HAP-1 (cell line): ENCODE measurements at places on chromosomes 2 and 18.

DNA sequence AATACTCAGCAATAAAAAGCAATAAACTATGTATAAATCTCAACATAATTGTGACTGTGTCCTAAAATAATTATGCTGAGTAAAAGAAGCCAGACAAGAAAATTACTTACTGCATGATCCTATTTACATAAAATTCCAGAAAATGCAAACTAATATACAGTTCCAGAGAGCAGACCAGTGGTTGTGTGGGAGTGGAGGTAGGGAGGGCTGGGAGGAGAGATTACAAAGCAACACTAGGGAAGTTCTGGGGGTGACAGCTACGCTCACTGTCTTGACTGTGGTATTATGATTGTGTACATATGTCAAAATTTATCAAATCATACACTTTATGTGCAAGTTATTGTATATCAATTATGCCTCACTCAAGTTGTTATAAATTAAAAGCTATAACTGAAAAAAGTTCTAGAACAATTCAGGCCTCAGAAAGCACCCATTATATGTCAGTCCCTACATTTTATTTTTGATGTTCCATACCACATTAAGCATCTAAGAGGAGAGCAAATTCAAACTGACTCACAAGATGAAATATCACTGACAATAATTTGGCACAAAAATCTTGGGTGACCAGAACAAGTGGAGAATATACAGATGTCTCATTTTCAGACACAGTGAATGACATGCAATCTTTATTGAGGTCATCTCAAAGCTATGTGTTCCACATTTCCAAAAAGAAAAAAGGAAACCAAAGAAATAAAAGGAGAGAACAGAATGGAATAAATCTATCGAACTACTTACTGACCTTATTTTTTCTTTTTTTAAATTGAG is 85.1 kb downstream of the ANTXR1 start:
- DNase-seq = no peak

GRCh38 chr2:233476063-233476410 is 90.5 kb downstream of the USP40 start:
- DNase-seq = no peak

GRCh38 chr2:88838165-88838635 is 146.7 kb downstream of the RPIA start:
- DNase-seq = no peak

DNA sequence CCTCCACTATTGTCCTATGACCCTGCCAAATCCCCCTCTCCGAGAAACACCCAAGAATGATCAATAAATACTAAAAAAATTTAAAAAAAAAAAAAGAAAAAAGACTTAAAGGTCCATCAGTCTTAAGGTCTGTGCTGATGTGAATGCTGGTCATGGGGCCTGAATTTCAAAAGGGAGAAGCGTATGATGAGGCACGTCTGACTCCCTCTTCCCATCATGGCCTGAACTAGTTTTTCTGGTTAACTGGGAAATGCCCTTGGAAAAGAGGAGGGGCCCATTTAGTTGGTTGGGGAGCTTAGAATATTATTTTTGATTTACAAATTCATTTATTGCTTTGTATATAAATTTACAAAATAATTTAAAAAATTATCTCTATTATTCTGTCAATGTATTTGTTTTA is 291.0 kb upstream of the CDH19 start:
- no peak for DNase-seq

- DNase-seq = peak; percentile 62
These were observed 1.7 kb downstream of the ACVR2A start for GRCh38 chr2:147846412-147847081.

GRCh38 chr2:72124376-72124775 is 23.3 kb downstream of the CYP26B1 start:
- no peak for DNase-seq

DNA sequence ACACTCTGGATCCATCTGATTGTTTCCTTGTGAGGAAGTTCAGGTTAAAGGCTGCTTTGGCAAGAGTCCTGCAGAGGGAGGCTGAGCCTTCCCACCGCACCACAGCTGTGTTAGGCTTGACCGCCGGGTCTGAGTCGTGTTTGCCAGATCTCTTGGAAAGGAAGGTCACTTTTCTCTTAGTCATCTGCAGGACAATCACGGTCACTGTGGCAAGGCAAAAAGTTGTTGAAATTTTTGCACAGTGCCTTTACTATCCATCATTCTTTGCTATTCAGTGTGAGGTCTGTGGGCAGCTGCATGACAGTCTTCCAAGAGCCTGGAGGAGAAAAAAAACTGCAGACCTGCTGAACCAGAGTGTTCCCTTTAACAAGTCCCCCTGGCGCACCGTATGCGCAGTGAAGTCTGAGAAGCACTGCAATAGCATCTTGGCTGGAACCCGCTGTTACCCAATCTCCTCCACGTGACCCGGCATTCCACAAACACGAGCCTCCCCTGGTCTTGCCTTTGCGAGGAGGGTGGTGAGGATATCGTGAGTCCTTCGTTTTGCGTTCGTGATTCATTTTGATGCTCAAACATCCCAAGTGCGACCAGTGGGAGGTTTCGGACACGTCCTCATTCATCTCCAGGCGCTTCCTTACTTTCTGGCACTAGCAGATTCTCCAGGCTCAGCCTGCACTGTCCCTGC is 23.0 kb downstream of the BIN1 start:
- no peak for DNase-seq

GRCh38 chr2:83063511-83063910 is 1395.6 kb downstream of the SUCLG1 start:
- DNase-seq = no peak

- no peak for DNase-seq
These were observed 50.4 kb downstream of the UXS1 start for GRCh38 chr2:106143495-106144215.

DNA sequence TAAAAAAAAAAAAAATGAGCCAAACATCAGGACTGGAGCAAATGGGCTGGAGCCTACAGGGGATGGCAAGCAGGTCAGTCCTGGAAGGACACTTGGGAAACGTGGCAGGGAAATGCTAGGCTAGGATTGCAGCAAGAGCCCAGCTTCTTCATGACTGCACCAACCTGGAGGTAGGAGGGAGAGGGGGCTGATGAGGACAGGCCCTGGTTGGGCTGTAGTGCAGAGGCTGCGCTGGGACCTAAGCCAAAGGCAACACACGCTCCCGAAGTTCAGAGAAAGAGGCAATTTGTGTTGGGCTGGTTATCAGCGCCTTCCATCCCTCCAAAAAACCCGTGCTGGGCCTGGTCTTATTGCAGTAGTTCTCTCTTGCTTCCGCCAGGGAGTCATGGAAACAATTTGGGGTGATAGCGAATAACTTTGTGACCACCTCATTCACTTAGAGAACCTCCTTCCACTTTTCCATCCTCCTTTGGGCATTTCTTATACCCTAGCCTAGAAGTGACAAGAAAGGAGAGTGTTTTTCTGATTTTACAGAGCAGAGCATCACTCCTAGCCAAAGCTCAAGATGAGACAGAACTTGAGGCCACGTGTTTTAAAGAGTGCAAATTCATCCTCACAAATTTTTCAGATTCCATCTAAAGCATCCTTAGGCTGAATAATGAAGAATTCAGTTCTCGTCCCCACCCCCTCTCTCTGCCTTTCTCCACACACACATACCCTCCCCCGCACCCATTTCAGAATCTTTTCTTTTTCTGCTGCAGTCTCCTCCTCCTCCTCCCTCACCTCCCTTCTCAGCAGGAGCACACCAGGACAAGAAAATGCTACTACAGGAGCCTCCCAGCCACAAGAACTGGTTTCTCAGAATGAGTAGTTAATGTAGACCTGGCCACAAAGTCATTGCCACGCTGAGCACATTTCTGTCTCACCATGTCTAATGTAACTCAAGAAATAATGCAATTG is 82.5 kb upstream of the STPG4 start:
- peak; percentile 56 for DNase-seq

DNA sequence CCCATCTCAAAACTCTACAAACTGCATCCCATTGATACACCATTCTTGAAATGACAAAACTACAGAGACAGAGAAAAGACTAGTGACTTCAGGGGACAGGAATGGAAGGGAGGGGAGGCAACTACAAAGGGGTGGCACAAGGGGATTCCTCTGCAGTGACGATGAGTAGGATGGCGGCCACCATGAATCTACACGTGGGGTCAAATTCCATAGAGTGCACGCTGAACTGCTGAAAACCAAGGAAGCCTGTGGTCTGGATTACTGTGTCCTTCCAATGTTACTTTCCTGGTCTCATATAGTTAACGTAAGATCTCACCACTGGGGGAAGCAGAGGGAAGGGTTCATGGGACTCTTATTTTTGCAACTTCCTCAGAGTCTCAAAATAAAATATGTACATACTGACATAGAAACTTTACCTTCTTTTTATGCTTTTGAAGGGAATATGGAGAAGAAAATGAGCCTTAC is 23.6 kb downstream of the COX7A2L start:
- DNase-seq = no peak

GRCh38 chr2:56613254-56613653 is 429.5 kb downstream of the CCDC85A start:
- DNase-seq = no peak

DNA sequence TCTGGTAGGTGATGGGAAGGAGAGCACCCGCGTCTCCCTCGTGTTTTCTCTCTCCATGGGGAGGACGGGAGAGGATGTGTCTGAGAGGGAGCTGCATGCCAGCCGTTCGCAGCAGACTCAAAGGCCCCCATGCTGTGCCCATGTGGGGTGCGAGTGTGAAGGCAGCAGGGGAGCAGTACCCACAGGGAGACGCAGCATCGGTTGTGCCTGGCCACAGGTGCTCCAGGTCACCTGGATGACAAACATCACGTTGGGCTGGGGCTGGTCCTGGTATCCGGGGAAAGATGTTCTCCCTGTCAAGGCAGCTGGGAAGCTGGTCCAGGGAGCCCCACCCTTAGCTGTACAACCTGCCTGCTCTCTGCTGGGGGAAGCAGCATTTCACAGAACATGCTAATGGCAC is 119.5 kb upstream of the SALL3 start:
- DNase-seq = no peak

DNA sequence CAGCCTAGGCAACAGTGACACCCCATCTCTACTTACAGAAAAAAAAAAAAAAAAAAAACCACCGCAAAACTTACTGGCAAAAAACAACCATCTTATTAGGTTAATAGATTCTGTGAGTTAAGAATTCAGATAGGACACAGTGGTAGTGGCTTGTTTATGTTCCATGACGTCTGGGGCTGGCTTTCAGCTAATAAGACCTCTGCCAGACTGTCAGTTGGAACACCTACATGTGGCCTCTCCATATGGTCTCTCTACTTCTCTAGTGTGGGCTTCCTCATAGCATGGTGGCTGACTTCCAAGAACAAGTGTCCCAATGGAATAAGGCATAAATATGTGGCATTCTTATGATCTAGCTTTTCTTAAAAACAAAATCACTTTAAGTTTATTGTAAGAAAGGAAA is 94.0 kb upstream of the OTX1 start:
- DNase-seq = no peak

DNA sequence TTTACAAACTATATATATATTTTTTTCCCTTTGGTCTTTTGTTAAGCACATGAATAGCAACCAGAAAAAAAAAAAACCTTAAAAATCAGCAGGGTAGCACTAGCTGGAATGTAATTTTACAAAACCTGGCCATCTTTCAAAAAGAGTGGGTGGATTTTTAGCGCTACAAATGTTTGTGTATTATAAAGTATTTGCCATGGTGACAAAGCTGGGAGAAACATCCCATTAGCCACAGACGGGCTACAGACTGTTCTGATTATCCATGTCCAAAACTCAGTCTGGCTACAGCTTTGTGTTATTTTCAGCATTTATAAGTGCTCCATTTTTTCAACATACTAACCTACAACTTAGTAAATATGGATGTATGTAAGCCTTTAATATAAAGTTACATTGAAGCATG is 249.5 kb upstream of the TANK start:
- DNase-seq = no peak

- peak; percentile 21 for DNase-seq
These were observed 37.0 kb upstream of the TMEM18 start for GRCh38 chr2:714005-714741.

GRCh38 chr2:28624793-28625701 is 126.6 kb upstream of the PPP1CB start:
- peak; percentile 58 for DNase-seq

DNA sequence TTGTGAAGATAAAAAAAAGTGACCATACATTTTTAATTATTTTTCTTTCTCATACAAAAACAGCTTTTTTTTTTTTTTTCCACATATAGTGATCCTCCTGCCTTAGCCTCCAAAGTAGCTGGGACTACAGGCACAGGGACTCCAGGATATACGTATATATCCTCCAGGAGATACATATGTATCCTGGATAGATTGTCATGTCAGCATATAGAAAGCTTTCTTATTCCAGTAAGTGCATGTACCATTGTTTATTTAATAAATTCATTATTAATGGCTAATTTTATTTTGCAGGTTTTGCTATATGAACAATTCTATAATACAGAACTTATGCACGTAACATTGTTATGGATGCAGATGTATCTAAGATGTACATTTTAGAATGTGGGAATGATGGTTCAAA is 138.7 kb downstream of the DOK6 start:
- DNase-seq = no peak

- no peak for DNase-seq
These were observed 244.0 kb downstream of the AGAP1 start for GRCh38 chr2:235737840-235738239.

DNA sequence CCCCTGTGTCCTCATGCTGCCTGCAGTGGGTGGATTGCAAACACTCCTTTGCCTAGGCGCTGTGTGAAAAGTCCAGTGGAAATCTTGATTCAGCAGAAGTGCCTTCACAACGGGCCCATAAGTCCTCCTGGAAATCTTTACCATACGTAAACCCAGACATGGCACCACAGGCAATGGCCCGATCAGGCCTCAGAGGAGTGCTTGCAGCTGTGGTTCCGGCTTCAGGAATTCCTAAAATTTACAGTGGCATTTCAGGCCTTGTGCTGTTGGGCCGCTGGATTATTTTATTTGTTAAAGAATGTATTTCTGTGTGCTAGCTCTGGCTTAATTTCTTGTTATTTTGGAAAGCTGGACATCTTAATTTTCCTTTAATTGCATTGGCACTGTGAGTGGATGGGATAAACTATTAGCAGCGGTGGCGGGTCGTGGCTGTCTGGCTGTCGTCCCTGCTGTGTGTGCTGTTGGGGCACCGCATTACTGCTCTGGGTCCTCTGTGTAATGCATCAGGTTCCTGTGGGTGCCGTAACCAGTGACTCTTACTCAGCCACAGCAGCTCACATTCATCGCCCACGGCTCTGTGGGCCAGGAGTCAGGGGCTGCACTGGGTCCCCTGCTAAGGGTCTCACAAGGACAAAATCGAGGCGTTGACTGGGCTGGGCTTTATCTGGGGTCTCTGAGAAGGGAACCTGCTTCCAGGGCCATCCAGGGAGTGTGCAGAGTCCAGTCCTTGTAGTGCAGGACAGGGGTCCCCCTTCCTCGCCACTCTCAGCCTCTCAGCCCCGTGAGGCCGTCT is 73.1 kb downstream of the RTP5 start:
- peak; percentile 6 for DNase-seq

- DNase-seq = no peak
These were observed 89.0 kb upstream of the KCTD1 start for GRCh38 chr18:26637324-26637723.

GRCh38 chr2:230042195-230042594 is 26.5 kb downstream of the SLC16A14 start:
- no peak for DNase-seq

- no peak for DNase-seq
These were observed 43.5 kb upstream of the NPAS2 start for GRCh38 chr2:100776445-100776844.
